ENCODE measurements at places on chromosomes 6 and 20. TPM values are rescaled to one million over a fixed set of nuclear protein-coding genes. Genes with fewer than 3 reads are reported as not detected.

Gene UST
- total RNA-seq = 24.7 TPM

Gene CLVS2
- total RNA-seq = 0.11 TPM

Gene KCNK15
- 6.8 TPM for total RNA-seq

Gene CD109
- 176 TPM for total RNA-seq

Gene ZHX3
- total RNA-seq = 41.2 TPM

Measured in articular chondrocyte of knee joint (primary cell).